ENCODE measurements at places on chromosomes 1 and 21. TPM values are rescaled to one million over a fixed set of nuclear protein-coding genes. Genes with fewer than 3 reads are reported as not detected.
A peak's percentile ranks its signal among the peaks of the same experiment; 100 is the strongest.

SLC6A17 gene
- 0.17 TPM for total RNA-seq

CD84 gene
- not detected for total RNA-seq

ZFP69 gene
- total RNA-seq: 9.2 TPM

PPP1R12B gene
- 14.5 TPM for total RNA-seq

IGSF5 gene
- total RNA-seq: 0.30 TPM

ZBTB8OS gene
- 64.8 TPM for total RNA-seq

DNA sequence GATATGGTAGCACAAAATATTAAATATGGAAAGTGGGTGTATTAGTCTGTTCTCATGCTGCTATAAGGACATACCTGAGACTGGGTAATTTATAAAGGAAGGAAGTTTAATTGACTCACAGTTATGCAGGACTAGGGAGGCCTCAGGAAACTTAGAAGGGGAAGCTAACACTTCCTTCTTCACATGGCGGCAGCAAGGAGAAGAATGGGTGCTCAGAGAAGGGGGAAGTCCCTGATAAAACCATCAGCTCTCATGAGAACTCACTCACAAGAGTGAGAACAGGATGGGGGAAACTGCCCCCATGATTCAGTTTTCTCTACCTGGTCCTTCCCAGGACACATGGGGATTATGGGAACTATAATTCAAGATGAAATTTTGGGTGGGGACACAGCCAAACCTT lies 15.8 kb upstream of the BACE2 start:
- DNase-seq: no peak

GRCh38 chr1:206472886-206473285 lies 2.6 kb downstream of the IKBKE start:
- no peak for DNase-seq

- peak; percentile 3 for DNase-seq
Measured at GRCh38 chr1:40621821-40622450, 43.5 kb downstream of the RIMS3 start.

GRCh38 chr1:35808450-35809113 lies 766 bp downstream of the AGO4 start:
- peak; percentile 80 for DNase-seq

- no peak for DNase-seq
Measured at GRCh38 chr1:45038661-45039364, 26.8 kb downstream of the UROD start.
